AG09319 (cell line): ENCODE measurements at places on chromosomes 16 and 17.
A peak's percentile ranks its signal among the peaks of the same experiment; 100 is the strongest.

DNA sequence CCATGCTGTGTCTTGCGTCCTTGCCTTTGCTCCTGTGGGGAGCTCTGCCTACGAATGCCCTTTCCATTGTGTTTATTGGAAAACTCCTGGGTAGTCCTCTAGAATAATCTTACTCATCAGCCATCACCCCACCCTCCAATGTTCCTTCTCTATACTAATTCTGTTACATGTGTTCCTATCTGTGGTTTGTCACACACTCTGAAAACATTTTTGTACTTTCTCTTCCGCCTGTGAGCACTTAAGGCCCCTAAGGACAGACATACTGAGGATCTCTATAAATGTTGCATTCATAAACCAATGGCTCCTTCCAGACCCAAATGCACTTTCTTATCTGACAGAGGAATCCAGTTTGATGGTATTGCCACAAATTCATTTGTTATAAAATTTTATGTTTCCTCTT is 53.9 kb upstream of the MON1B start:
- no peak for DNase-seq

DNA sequence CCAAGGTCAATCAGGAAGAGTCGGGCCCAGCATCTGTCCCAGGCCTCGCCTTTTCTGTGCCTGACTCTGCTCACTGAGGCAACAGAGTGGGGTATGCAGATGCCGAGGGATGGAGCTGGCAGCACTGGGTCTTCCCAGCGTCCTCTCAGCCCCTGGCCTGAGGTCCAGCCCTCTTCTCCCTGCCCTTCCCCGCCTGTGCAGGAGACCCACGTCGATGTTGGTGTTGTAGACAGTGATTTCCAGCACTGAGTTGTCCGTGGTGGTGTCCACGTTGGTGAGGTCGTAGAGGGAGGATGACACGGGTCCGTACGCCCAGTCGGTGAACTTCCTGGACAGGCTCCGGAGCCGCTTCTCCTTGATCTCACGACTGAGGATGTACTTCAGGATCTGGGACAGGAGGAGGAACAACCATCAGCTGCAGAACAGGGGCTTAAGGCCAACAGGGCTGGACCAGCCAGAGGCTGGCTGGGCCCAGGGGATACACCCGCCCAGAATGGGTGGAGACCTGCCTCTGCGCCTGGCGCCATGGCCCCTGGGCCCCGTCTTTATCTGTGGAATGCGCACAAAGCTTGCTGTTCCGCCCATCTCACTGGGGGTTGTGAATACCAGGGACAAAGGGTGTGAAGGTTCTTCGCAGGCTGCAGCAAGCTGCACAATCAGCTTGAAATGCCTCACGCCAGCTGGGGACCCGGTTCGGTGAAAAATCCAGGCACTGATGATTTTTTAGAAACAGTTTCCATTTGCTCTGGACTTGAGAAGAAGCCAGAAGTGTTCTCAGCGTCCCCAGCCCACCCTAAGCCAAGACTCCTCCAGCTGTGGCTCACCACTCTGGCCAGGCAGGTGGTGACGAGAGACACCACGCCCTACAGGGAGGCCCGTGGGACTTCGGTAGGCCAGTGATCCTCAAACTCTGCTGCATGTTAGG is 27.5 kb downstream of the TRPV3 start:
- peak; percentile 2 for DNase-seq

DNA sequence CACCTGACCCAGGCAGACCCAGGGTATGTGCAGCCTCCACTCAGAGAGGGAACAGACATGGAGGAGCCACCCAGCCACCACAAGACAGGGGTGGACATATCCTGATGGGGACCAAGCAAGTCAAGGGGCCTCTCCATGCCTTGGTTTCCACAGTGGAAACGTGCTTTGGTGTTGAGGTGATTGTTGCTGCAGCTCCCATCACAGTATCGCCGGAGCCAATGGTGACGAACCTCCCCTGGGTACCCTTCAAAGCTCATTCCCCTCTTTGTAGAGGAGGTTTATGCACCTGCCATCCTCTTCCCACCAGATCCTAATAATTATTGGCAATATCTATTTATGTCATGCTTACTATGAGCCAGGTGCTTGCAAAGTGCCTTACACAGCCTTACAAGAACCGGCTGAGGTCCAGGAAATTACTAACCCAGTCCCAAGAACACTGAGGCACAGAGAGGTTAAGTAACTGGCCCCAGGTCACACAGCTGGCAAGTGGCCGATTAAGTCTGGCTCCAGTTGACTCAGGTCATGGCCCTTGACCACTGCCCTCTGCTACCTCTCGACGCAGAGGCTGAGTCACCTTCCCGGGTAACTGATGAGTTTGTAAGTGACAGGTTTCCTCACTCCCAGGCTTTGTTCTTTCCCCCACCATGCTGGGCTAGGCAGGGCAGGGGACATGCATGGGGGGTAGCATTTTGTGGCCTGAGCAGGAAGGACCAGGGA is 20.6 kb downstream of the SLC12A3 start:
- DNase-seq: no peak

- DNase-seq: no peak
These were observed 10.6 kb downstream of the ICAM2 start for GRCh38 chr17:64009571-64010402.

GRCh38 chr16:10933865-10934264 is 8.4 kb downstream of the DEXI start:
- DNase-seq: no peak

DNA sequence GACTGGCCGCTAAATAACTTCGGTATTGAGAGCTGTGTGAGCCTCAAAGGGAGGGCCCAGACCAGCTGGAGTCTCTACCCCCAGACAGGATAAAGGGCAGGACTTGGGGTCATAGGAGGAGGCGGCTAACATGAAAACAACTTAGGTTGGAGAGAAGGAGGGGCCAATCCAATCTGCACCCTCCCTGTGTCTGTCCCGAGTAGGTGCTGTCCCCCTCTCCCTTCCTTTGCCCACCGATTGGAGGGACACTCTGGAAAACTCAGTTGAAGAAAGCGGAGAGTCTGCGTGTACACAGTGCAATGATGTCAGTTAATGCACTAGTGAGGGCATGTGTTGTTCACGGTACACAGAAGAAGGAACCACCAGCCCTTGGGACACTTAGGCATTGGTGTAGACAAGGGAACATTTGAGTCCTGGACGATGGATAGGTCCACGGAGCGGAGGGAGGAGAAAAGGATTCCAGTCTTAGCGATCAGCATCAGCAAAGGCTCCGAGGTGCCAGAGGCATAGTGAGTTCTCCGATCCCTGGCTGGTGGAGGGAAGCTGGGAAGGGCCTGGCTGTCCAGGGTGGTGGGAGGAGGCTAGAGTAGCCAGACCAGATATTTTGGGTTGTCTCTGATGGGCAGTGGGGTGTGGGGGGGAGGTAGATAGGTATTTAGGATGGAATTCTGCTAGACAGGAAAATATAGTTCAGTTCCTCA is 761 bp downstream of the NOL3 start:
- DNase-seq: no peak

DNA sequence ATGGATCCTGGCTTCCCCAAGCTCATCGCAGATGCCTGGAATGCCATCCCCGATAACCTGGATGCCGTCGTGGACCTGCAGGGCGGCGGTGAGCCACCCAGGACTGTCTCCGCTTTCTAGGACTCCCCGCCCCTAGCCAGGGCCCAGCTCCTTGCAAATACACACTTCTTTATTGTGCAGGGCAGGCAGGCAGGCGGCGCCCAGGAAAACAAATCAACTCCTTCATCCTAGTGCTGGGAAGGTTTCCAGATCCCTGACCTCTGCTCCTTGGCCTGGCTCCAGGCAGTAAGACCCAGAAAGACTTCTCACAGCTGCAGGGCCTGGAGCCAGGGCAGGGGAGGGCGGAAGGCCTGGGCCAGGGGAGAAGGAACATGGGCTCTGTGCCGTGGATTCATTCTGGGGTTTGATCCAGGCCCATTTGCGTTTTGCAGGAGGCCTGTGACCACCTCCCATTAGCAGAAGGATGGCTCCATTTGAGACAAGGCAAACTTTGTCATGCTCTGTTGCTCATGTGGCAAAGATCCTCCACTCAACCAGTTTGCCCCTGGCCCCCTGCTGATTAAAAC is 6.0 kb upstream of the LPCAT2 start:
- DNase-seq: peak; percentile 84

DNA sequence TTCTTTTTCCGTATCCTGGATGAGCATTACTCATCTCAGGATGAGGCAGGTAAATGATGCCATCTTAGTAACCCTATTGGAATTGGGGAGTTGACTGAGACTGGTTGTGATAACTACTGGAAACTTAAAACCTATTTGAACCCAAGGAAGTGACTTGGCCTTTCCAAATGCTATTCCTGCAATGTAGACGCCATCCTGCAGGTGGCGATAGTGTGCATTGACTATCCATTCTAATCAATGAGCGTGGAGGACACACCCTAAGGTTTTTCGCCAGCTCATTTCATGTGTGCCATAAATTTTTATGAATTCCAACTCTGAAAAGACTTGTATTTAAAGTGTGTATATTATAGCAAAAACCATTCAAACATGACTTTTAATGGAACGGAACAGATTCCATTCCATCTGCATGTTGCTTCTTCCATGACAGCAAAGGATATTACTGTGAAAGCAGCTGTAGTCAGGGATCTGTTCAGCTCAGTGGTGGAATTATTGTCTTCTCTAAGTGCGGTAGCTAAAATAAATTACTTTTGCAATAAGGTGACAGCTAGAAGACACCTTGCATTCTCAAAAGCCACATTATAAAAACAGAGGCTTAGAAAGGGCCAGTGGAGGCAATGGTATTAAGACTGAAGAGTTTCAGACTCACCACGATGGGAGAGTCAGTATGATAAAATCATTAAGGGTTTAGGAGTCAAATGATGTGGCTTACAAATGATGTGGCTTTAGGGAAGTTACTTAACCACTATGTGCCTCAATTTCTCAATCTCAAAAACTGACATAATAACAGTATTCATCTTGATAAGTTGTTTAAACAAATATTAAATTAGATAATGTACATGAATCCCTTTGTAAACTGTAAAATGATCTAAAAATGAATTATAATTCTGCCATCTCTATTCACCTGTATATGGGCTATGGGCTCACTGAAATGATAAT is 55.5 kb downstream of the SYT17 start:
- no peak for DNase-seq

DNA sequence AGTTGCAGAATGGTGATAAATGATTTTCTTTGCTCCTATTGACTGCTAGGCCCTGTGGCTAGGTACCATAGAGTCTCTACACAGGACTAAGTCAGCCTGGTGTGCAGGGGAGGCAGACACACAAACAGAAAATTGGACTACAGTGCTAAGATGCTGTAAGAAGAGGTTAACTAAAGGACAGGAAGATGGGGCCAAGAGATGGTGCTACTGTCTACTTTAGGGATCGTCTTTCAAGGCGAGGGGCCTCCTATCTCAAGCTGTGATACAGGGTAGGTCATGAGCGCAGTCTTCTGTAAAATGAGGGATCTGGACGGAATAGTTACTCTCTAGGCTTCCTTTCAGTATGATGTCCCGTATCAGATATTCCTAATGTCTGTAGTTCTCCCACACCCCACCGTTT is 817 bp downstream of the NME1 start:
- no peak for DNase-seq

- DNase-seq: no peak
These were observed 199.5 kb downstream of the PRKCB start for GRCh38 chr16:24035127-24035842.

- DNase-seq: no peak
These were observed 259.4 kb upstream of the IRX3 start for GRCh38 chr16:54545854-54546511.

GRCh38 chr16:84348386-84348888 is 19.9 kb upstream of the ATP2C2 start:
- DNase-seq: no peak

DNA sequence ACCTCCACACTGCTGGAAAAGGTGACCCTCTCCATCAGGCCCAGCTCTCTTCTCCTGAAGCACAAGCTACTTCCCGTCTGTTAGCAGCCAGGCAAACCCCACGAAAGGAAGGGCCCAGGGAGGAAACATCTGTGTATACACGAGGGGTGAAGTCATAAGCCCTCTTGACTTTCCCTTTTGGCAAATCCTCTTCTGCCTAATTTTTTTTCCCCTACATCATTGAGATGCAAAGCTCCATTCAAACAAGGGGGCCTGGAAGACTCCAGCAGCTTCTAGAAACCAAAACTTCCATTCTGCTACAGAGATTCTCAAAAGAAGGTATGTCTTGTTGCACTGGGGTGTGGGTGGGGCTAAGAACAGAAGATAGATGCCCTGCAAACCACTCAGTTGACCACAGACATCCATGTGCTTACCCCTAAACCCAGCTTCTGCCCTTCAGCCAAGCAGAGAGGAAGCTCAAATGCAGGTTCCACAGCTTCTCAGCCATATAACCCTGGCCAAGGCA is 145.6 kb upstream of the RCVRN start:
- no peak for DNase-seq

DNA sequence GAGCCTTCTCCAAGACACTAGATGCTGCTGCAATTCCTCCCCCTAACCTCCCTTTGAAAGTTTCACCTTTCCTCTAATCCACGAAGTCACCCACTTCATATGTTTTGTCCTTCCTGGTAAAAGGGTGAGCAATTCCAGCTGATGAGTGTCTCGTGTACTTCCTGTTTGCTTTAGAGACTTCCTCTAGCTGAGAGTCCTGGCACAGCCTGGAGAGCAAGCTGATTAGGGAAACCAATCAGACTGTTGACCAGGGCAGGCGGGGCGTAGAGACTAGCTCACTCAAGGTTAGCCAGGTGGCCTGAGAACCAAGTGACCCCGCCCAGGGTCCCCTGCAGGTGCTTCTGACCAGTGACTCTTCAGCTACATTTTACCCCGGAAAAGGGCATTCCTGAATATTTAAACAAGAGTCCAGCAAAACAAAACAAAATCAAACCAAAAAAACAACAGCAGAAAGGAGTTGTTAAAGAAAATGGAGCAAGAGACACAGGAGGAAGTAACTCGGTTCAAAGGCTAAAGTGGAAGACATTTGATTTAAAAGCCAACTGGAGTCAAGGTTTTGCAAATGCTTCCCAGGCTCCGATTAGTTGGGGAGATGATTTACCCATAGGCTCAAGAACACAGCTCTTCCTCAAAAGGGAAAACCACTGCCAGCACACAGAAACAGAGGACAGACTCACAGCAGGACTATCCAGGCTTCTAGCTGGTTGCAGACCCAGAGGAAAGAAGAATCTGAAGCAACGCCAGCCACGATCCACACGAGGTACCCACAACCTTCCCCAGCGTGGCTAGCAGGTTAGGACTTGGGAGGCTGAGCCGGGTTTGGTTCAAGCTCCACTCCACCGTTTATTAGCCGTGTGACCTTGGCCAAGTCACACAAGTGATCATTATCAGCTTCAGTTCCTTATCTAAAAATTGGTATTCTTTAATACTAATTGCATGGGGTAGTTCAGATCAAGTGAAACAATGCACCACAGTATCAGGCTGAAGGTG is 13.4 kb downstream of the HSPB9 start:
- DNase-seq: no peak

GRCh38 chr17:17076066-17076465 is 33.8 kb downstream of the MPRIP start:
- DNase-seq: no peak

GRCh38 chr16:87922250-87922871 is 14.0 kb downstream of the CA5A start:
- no peak for DNase-seq

DNA sequence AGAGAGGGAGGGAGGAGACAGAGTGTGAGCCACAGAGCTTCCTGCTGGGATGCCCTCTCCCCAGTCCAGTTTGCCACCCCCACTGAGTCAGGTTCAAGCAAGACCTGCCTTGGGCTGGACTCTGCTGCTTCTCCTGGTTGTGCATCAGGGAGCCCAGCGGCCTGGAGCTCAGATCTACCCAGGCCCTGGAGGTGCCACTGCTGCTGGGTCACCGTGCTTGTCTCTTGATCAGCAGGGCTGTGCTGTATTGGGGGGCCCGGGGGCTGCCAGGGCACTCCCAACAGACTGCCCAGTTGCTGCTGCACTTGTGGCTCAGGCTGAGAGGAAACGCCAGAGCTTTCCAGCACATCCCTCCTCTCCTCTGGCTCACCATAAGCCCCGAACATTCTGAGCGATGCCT is 8.9 kb downstream of the TLE7 start:
- DNase-seq: no peak
